ENCODE measurements at places on chromosomes 1 and 21.

DNA sequence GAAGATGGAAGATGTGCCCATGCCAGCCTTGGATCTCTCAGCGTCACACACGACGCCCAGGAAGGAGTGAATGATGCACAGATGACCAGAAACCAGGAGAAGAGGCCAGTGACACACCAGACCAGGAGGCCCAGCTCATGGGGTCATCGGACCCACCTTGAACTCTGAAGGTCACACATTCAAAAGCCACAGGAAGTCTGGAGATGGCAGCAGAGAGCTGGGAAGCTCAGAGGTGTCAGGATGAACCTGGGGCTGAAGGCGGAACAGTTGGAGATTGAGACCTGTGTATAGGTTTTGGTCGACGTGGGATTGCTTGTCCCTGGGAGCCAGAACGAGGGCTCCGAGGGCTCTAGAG lies 43.6 kb downstream of the SLC19A1 start:
- no peak for DNase-seq

GRCh38 chr1:67732750-67733151 lies 47.8 kb downstream of the GADD45A start:
- DNase-seq = no peak

DNA sequence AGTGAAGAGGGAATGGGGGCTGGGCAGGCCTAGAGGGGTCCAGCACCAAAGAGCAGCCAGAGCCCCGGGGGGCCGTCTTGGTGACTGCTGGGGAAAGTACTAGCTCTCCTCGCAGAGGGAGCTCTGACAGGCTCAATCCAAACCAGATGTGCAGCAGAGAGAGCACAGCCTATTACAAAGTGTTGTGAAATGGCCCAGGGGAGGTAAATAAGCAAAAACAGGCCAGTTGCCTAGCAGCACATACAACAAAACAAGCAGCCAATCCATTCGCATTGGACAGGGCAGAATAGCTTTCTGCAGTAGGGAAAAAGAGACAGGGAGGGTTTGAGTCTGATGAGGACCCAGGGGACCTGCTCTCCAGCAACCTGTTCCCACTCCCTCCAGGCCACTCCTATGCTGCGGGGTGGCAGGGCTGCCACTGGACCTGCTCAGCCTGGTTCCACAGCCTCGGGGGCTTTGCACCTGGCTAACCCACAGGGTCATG lies 239.6 kb upstream of the FGGY start:
- DNase-seq = no peak

DNA sequence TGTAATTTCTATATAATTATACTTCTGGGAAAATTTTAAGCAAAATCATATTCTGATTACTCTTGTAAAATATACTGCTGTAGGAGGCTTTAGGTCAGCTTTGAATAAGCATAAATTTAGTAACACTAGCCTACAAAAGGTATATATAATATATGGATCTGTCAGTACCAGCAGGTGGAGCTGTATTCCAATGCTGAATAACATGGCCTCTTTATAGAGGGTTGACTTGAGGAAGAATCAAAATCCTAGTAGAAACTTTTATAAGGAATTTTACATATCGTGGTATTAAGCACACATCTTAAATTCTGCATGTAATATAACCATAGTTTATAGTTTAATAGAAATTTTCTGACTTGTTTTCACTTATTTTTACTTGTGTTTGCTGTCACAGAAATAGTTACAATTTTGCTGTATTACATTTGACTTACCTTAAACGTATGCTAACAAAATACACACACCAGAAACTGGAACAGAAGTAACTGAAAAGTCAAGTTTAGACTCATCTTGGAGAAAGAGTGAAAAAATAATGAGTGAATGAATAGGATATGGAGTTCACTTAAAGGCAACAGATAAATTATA lies 79.3 kb downstream of the HMCN1 start:
- no peak for DNase-seq

GRCh38 chr1:241641773-241642592 lies 1.8 kb upstream of the CHML start:
- DNase-seq = no peak

GRCh38 chr1:100483230-100483629 lies 54.7 kb upstream of the GPR88 start:
- DNase-seq = no peak

DNA sequence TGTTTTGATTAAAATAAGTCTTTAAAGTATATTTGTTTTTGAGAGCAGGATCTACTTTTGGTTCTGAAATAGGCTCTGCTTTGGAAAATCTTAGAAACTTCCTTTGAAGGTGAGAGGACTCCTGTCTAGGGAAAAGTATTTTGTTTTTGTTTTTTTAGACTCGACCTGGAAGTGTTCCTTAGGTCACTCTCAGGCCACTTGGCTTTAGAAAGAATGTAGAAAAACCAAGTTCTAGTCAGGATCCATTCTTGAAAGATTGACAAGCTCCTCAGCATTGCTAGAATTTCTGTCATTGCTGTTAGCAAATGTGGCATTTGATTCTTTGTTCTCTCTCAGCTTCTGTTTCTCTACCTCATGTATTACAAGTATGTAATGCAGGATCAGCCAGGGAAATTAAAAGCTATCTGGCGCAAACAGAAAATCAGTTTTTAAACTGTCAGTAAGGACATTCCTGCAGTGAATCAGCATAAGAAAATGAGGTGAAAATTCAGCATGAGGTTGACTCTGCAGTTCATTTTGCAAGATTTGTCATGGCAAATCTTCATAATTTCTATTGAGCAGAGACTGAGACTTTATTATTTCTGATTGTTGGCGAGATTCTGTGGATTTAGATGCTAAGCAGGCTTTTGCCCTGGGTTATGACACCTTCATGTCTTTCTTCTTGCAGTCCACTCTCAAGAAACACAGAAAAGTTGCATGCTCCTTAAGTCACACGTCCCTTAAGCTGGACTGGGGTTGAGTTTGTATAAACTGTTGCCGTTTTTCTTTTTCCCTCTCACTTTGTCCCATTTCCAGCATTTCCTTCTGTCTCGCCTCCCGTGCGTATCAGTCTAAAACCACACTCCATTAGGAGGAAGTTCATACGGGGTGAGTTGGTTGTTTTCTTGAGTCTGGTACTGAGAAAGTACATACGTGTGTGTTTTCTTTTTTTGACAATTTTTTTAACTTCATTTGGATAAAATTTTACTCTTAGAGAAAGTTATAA lies 12.6 kb downstream of the NTPCR start:
- DNase-seq = no peak

GRCh38 chr21:16213518-16213917 lies 483.7 kb downstream of the USP25 start:
- no peak for DNase-seq

GRCh38 chr21:45860493-45861155 lies 120.9 kb upstream of the COL6A1 start:
- DNase-seq = no peak

GRCh38 chr21:26195708-26196107 lies 25.1 kb upstream of the APP start:
- no peak for DNase-seq

- DNase-seq = no peak
Measured at GRCh38 chr1:198765416-198765815, 126.6 kb downstream of the PTPRC start.

DNA sequence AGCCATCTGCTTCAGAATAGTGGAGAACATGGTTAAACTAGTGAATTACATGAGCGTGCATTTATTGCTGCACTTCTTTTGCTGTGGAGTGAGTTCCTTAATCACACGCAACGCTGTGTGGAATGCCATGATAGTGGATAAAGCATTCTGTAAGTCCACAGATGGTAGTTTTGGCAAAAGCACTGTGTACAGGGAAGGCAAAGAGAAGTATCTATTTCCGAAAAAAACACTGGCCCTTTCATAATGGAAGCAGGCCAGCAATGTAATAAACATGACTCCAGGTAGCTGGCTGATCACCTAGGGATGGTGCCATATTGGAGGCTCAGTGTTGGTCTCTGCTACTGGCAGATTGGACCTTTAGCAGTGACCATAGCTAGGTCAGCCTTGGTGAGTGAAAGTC lies 67.6 kb downstream of the FH start:
- DNase-seq = no peak

- no peak for DNase-seq
Measured at GRCh38 chr1:86062453-86062852, 94.1 kb downstream of the COL24A1 start.

DNA sequence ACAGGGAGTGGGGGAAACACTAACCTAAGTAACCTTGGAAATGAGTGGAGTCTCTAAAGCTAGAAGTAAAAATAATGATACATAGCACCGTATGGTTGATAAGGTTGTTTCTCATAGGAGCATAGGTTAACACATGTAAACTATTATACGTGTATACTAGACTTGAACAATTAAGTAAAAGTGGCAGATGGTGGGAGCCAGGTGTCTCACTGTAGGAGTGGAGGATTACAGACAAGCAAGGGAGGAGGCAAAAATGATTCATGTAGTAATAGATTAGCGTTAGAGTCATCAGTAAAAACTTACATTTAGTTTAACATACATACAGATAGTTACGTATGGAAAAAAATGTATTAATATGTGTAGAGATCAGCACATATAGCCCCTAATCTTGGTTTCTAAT lies 138.4 kb upstream of the DSCAM start:
- no peak for DNase-seq

- DNase-seq = no peak
Measured at GRCh38 chr1:77056525-77056924, 162.7 kb downstream of the PIGK start.

GRCh38 chr1:220825819-220826551 lies 39.3 kb downstream of the MTARC1 start:
- no peak for DNase-seq

- no peak for DNase-seq
Measured at GRCh38 chr1:232990176-232991128, 40.0 kb downstream of the NTPCR start.

- DNase-seq = no peak
Measured at GRCh38 chr21:9753943-9754342, 767.4 kb upstream of the TPTE start.

GRCh38 chr21:43767498-43767983 lies 8.6 kb downstream of the CSTB start:
- no peak for DNase-seq

GRCh38 chr1:243543501-243543900 lies 287.7 kb downstream of the SDCCAG8 start:
- no peak for DNase-seq

- no peak for DNase-seq
Measured at GRCh38 chr1:205572421-205572820, 59.4 kb downstream of the ELK4 start.

GRCh38 chr1:9721606-9722377 lies 70.3 kb downstream of the PIK3CD start:
- DNase-seq = peak; percentile 55

DNA sequence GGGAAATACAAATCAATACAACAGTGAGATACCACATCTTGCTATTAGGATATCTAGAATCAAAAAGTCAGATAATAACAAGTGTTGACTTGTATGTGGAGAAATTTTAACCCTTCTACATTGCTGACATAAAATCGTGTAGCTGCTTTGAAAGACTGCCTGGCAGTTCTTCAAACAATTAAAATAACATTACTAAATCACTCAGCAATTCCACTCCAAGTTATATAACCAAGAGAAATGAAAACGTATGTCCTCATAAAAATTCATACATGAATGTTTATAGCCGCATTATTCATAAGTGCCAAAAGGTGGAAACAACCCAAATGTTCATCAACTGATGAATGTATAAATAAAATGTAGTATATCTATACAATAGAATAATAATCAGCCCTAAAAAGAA lies 164.6 kb downstream of the RASAL2 start:
- no peak for DNase-seq

DNA sequence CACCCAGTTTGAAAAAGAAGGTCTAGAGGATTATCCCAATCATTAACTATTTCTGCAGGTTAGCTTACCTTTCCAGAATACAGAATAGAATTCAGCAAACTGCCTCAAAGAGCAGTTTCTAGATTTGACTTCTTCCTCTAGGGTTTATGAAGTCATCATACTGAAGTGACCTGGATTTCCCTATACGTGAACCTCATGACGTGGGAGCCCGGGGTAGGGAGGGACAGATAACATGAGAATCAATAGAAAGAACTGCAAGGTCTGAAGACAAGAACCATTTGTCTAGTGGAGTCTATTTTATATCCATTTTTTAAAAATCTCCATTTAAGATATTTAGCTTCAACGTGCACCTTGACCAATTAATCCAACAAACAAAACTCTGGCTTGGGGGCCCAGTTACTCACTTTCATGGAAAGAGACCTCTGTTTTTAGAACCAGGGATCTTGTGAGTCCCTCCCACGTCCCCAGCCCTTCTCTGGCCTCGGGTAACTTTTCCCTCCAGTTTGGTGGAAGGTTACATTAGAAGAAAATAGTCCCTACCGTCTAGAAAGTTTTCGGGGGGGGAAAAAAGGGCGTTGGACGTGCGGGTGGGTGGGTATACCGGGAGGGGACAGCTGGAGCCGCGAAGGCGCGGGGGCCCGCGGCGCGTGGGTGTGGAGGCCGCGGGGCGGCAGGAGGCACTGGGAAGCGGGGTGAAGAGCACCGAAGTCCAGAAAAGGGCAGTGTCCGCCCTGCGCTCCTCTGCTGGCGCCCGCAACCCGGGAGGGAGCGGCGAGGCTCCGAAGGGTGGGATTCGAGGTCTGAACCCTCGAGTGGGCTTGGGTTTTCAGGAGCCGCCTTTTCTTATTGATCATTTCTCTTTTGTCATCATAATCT lies 13.8 kb upstream of the POGZ start:
- DNase-seq = peak; percentile 18

DNA sequence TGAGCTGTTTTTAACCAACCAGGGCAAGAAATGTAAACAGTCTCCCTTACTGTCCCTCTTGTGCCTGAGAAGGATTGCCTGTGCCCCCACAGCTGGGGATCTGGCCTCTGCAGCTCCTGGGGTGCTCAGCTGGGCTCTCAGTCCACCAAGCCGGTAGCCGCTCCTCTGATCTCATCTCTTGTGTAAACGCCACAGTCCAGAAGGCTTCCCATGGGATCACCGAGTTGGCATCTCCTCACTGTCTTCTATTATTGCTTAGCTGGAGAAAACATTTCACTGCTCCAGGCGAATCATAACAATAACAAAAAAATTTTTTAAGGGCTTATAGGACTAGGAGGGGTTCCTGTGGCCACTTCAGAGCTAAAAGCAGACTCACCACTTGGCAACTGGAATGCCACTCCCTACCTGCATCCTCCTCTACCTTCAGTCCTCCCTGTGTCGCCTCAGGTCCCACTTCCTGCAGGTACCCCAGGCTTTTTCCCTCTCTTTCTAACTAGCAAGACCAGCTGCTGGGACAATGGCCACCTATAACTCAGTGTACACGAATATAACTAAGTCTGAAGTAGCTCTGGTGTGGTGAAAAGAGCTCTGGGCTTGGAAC lies 75.8 kb downstream of the ATP1A1 start:
- DNase-seq = no peak

- DNase-seq = no peak
Measured at GRCh38 chr1:116501125-116501869, 69.5 kb downstream of the CD58 start.

DNA sequence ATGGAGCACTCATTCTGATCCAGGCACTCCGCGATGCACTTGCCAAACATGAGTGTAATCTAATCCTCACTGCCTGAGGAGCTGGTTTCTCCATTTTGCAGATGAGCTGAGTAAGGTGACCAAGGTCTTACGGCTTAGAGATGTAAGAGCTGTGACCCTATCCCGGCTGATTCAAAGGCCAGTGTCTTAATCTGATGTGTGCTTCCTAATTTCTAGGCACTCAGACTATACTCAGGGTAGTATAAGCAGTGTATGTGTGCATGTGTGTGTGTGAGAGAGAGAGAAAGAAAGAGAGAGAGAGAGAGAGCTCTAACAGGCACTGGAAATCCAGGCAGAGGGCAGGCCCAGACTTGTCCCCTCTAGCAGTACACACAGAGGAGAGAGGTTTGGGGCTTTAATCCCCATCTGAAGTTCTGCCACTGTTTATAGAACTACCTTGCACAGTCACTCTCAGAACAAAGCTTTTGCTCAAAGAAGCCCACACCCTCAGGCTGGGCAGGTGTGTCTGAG lies 188.2 kb downstream of the ZBTB18 start:
- DNase-seq = no peak
